ENCODE measurements at places on chromosomes 4 and X.

DNA sequence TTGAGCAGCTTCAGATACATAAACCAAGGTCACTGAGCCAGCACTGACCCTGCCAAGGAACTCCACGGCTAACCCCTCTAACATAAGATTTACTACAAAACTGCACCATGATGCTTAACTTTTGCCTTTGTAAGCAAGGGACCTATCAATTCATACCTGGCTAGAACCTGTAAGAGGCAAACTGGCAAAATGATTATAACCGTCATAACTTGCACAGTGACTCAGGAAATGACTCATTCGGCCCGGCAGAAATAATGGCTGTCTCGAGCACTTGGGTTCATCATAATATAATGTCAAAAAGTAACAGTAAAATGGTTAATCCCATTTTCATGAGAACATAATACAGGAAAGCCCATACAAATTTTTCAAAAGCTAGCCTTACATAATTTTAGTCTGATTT lies 17.2 kb downstream of the RASGEF1B start:
- no peak for DNase-seq

DNA sequence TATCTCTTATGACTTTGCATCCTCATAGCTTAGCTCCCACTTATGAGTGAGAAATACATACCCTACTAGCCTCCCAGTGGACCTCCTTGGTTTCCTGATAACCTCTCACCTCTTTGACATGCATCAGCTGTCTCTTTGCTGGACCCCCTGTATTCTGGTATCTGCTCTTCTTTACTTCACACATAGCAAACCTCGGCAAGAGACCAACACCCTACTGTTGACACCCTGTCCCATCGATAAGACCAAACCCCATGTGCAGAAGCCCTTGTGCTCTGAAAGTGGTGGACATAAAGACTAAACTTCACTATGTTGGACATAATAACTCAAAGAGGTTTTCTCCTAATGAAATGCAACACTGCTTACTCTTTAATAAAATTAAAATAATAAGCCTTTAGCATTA lies 75.7 kb downstream of the RNF150 start:
- no peak for DNase-seq

DNA sequence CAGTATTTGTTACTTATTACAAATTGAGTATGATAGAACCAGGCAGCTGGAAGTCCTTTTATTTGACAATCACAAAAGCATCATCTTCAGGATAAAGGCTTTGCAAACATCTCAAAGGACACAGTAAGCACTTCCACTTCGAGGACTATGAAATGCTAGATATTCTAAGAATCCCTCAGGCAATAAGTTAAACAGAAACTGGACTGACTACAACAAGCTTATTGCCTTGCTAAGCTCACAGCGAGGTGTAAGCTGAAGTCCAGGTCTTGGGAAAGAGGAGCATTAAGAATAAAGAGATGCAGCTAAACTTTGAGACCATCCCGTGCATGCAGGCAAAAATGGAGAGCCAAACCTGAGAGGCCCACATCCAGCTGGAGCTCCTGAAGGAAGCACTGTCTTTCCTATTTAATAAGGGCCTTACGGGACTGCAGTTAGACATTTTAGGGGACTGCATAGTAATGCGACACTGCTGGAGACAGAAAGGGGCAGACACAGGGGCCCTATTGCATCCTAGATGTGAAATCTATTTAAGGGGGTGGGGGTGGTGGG lies 38.7 kb downstream of the DCHS2 start:
- no peak for DNase-seq

DNA sequence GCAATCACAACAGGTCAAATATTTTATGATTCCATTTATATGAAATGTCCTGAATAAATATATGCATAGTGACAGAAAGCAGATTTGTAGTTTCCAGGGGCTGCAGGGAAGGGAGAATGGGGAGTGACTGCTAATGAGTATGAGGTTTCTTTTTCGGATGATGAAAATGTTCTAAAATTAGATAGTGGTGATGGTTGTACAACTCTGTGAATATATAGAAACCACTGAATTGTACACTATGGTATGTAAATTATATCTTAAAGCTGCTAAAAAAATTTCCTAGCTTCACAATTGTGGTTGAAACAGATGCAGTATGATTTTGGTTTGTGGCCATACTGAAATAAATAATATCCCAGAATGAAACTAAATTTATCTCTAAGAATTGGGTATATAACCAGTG lies 12.9 kb upstream of the IL2 start:
- DNase-seq, result no peak

- DNase-seq, result no peak
These were observed 25.9 kb downstream of the TIGD2 start for GRCh38 chr4:89137231-89137630.

DNA sequence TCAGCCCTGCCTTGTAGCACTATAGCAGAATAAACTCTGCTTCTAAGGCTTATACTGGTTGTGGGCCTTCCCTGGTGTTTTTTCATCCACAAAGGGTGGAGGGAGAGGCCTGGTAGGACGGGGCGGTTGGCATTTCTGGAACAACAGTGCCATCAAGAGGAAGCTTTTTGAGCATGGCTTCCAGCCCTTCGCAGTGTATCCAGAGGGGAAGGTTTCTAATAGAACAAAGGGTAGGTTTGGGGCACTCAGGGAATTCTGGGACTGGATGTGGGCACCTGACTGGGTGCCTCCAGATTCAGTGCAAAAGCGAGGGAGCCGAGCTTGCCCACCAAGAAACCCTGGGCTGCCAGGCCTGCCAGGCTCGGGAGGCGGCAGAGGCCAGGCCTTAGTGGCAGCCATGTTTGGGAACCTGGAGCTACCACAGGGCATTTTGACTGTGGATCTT lies 229.6 kb upstream of the AGTR2 start:
- DNase-seq, result no peak

DNA sequence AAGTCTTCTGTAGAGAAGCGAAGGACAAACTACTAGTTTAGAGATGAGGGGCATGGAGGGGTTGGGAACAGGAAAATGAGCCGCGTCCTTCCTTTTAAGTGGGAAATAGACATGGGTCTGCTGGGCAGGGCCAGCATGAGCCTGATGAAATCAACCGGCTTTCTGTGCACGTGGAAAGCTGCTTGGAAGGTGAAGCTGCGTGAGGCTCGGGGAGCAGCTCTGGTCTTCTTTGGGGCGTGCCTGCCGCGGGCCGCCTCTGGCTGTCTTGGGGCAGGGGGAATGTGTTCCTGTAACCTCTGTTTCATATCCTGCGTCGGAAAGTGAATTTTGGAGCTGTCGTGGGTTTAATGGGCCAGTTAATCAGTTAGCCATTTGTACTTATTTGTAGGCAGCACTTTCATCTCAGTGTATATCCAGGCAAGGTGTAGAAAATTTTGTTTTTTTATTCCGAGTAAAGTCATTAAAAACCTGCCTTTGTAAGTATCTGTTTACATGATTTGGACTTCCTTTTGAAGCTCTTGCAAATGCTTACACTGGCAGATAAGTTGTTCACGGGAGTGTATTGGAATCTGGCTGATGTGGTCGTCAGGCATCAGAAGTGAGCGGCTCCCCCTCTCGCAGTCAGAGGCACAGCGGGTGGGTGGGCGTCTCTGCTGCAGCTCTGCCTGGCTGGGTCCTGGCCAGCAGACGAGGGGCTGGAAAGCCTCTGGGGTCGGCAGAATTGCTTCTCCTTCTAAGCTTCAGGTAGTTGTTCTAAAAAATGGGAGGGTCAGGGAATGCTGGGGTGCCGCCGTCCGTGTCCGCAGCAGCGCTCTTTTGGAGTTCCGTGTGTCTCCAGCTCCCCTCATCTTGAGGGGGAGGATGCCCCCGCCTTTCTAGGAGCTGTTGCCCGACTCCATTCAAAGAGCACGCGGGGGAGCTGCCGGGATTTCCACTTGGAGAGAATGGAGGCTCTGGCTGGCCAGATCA lies 70.5 kb upstream of the HGFAC start:
- no peak for DNase-seq

DNA sequence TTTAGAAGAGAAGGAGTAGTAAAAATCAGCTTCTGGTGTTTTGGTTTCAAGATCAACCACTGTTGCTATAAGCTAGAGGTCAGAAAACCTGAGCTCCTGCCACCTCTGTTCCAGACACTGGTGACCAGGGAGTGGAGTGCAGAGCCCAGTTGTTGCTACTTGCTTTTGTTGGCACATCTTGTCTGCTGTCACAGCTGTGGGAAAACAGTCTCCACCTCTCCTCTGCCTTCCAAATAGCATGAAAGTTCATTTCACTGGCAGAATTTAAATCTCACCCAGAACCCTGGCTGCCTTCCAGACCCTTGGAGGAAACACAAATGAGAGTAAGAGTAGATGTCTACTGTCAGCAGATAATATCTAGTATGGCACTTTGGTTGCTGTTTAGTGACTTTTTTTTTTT lies 297.5 kb upstream of the KLF3 start:
- no peak for DNase-seq

DNA sequence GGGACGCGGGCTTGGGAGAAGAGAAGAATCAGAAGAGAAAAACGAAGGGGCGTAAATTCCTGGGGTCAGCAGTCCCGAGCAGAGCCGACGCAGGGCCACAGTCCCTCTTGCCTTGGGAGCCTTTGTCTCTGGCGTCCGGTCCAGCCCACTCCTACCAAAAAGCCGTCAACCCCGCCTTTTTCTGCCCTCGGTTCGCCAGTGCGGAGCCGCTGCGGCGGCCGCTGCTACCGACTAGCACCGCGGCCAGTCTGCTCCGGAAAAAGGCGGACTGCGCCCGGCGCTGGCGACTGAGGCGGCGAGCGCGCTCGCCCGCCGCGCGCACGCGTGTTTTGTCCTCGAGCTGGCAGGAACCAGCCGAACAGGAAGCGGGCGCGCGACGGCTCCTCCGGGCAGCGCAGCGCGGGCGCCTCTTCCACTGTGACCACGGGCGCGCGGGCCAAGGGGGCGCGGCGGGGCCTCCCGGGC lies 502 bp downstream of the HNRNPDL start:
- no peak for DNase-seq

- no peak for DNase-seq
These were observed 23.8 kb downstream of the HTRA3 start for GRCh38 chr4:8293131-8293975.

DNA sequence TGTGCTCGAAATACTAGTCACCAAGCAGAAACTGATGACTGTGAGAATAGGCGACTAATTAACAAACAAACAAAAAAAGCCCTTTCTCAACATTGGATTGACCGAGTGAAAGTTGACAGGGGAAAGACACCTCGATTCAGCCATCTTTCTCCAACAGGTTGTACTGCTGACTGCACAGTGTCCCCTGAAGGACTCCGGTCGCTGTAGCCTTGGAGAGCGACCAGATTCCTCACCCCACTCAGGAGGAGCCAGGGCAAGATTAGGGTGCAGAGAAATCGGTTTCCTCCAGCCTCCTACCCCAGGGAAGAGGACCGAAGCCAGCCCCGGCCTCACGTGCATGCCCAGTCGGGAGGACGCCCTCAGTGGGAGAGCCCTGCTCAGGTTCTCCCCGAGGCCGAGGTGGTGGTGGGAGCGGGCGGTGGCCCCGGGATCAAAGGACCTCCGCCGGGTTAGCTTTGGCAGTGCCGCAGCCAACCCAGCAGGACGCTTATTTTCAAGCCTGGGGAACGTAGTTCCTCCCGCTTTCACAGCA lies 1.1 kb upstream of the RAP1GDS1 start:
- peak; percentile 7 for DNase-seq

DNA sequence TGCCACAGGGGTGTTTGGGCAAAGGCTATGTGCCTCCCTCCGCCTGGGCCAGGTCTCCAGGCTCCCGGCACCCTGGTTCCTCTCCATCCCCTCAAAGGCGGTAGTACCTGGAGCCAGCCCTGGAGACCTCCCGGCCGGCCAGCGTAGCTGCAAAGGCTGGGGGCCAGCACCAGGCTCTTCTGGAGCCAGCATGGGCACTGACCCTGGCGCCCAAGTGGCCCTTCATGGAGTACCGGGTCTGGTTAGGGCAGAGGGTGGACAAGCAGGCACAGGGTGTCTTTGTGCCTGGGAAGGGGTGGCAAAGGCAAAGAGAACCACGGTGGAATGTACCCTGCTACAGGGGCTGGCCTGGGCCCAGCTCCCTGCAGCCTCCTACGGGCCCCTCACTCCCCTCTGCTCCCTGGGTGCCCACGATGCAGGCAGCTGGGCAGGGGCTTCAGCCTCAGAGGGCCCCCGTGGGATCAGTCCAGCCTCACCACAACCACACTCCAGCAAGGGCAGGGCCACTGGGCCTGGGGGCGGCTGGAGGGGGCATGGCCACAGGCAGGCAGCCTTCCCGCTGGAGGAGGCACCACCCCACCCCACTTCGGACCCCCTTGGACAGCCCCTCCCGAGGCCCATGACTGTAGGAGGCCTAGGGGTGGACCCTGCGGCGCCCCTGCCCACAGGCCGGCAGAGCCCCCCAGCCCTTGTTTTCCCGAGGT lies 112.9 kb upstream of the NKX1-1 start:
- no peak for DNase-seq

GRCh38 chr4:176675810-176676209 lies 116.9 kb downstream of the VEGFC start:
- no peak for DNase-seq

DNA sequence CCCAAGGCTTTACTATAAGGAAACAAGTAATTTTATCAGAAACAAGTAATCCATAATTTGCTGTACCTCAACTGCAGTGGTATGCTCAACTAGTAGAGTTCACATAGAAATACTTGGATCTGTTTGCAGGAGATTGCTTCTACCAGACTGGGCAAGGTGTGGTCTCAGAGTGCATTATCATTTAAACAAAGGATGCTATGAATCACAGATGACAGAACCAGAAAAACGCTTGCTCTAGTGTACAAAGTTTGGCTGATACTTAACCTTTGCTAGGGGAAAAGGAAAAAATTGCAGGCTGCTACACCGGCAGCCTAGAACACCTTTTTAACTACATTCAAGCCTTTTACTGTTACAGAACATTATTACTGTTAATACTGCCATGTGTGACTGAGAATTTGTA lies 97.1 kb downstream of the ENOX2 start:
- DNase-seq, result no peak

- DNase-seq, result peak; percentile 4
These were observed 2440.0 kb downstream of the PCDH7 start for GRCh38 chr4:33160126-33160525.

- DNase-seq, result peak; percentile 40
These were observed 28.6 kb downstream of the HADH start for GRCh38 chr4:108018040-108018883.

GRCh38 chr4:137069473-137069872 lies 462.8 kb downstream of the PCDH18 start:
- DNase-seq, result no peak

GRCh38 chrX:107678957-107679740 lies 50.8 kb downstream of the PRPS1 start:
- DNase-seq, result no peak

DNA sequence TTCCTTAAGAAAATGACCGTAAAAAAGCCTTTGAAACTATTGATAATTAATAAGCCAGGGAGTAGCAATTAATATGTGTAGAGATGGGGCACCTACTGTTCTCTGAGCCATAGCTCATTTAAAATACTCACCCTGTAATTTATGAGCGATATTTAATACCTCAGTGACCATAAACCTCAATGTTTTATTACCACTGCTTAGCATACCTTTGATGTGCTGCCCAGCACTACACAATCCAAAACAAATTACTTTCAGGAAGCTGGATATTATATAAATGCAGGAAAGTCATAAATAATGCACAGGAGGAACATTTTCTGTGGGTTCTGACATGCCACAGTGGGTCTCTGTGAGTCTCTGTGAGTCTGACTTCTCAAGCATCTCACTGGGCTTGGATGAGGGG lies 166.1 kb upstream of the RPL34 start:
- DNase-seq, result peak; percentile 0
